ENCODE measurements at places on chromosomes 3 and 15.

- DNase-seq, result no peak
These were observed 7.8 kb upstream of the CTDSPL start for GRCh38 chr3:37853691-37854413.

DNA sequence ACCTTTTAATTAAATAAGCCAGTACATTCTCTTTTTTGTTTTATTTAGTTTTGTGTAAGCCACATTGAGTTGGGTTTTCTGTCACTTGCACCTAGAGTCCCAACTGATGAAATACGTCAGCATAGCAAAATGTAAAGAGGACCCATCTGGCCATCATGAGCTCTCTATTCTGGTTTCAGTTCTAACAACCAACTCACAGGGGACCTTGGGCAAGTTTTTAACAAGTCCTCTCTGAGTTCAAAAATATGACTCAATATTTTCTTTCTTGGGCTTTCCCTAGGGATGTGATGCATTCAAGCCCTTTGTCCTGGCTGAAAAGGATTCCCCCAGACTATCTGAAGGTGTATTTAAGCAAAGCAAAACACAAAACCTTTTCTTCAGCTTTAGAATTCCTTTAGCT lies 32.9 kb downstream of the PLCH1 start:
- DNase-seq, result no peak

- DNase-seq, result no peak
These were observed 36.2 kb upstream of the TSPAN3 start for GRCh38 chr15:77107068-77107467.

- DNase-seq, result peak; percentile 50
These were observed 433 bp downstream of the FILIP1L start for GRCh38 chr3:100113723-100114412.

- no peak for DNase-seq
These were observed 982.7 kb downstream of the SQOR start for GRCh38 chr15:46617507-46617906.

DNA sequence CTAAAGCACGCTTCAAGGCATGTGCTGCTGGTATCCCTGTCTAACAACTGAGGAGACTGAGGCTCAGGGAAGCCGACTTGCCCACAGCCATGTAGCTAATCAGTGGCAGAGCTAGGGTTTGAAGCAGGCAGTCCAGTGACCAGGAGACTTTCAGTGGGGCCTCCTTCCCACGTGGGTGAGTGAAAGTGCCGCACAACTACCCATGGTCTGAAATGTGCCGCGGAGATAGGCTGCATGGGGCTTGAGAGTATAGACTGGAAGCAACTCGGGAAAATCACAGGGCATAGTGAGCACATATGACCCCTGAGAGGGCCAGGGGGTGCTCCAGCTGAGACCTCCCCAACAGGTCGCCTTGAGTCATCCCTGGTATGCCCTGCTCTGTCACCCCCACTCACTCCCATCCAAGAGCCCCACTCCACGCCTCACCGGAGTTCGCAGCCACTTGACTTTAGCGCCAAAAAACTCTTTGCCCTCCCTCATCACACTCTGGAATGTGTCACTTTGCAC lies 19.1 kb downstream of the FAM174B start:
- DNase-seq, result no peak

DNA sequence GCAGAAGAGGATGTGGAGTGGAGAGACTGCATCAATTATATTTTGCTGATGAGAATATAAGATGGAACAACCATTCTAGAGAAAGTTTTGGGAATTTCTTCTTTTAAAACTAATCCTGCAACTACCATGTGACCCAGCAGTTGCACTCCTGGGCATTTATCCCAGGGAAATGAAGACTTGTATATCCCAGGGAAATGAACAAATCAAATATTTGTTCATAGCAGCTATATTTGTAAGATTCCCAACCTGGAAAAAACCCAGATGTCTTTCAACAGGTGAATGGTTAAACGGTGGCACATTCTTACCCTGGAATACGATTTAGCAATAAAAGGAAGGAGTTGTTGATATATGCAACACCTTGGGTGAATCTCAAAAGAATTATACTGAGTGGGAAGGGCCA lies 385.3 kb upstream of the TPRG1 start:
- DNase-seq, result no peak

- DNase-seq, result no peak
These were observed 41.0 kb upstream of the COPB2 start for GRCh38 chr3:139430493-139430892.

DNA sequence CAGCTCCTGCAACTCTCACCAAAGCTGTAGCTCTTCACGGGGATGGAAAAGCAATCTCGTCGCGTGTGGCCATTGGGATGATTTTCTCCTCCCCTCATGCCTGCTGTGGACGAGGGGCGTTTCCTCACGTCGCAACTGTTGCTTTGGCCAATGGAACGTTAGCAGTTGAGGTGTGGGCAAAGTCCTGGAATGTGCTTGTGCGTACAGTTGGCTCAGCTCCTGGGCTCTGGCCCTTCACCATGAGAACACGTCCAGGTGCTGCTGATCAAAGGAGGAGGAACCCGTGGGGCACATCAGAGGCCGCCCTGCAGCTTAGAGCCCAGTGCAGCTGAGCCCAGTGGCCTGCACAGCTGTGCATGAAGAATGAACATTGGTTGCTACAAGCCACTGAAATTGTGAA lies 186.1 kb downstream of the TJP1 start:
- DNase-seq, result no peak

DNA sequence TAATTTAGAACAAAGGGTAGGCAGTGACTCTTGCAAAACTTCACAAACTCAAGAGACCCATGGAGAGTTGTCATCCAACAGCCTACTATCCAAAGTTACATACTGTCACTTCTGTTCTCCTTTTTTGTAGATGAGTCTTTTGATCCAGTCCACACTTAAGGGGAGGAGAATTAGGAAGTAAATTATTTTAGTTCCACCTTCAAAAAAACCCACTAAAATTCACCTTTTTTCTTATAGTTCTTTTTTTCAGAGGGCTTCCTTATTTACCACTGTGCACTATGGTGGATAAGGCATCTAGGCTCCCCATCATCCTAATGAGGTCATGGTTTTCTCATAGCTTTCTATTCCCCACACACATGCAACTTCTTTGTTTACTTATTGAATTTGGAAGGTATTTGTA lies 8.6 kb upstream of the TCAIM start:
- DNase-seq, result no peak

Measured in RKO (cell line).